Transverse colon (tissue), 4 donors: ENCODE measurements at places on chromosomes 7 and 10.

DNA sequence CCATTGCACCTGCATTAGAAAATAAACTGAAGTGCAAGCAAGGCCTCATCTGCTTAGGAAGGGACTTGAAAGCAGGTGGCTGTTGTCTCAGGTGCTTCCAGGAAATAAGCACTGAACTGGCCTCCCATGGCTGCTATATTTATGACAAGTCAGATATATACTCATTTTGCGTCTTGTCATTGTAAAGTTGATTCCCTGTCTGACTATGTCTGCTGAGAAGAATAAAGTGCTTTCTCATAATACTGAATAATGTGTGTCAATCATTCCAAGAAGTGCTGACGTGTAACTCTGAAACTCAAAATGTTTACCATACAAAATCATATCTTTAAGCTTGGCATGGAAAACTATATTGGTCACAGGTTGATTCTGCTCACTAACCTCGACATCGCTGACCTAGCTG is 44.9 kb upstream of the SVOPL start:
- no peak overlapping the region for H3K27ac ChIP-seq
- H3K4me3 ChIP-seq: no peak overlapping the region
- no peaks in the 10 kb centered on the region for H3K4me1 ChIP-seq
- H3K27me3 ChIP-seq: no peaks in the 10 kb centered on the region
- H3K36me3 ChIP-seq: no peaks in the 10 kb centered on the region
- no peak for DNase-seq

- H3K36me3 ChIP-seq: no peaks in the 10 kb centered on the region
- no peaks in the 10 kb centered on the region for H3K27me3 ChIP-seq
- H3K27ac ChIP-seq: no peak overlapping the region
- DNase-seq: no peak
- H3K4me1 ChIP-seq: no peaks in the 10 kb centered on the region
- no peak overlapping the region for H3K4me3 ChIP-seq
These were observed 288.2 kb upstream of the SEMA3D start for GRCh38 chr7:85475071-85475470.

- H3K4me1 ChIP-seq: no peaks in the 10 kb centered on the region
- no peaks in the 10 kb centered on the region for H3K27me3 ChIP-seq
These were observed 175.6 kb downstream of the ELFN1 start for GRCh38 chr7:1845536-1846311.

- peaks cover 34% of the 10 kb centered on the region for H3K4me1 ChIP-seq
- H3K36me3 ChIP-seq: peaks cover 19% of the 10 kb centered on the region
- H3K27ac ChIP-seq: peak overlapping the region; percentile 90
- H3K4me3 ChIP-seq: peak overlapping the region; percentile 77
- peak; percentile 25 for DNase-seq
These were observed 565 bp downstream of the ATP5MK start for GRCh38 chr10:103395754-103396066.

- H3K4me1 ChIP-seq: no peaks in the 10 kb centered on the region
- DNase-seq: no peak
- H3K36me3 ChIP-seq: no peaks in the 10 kb centered on the region
- H3K27ac ChIP-seq: no peak overlapping the region
- no peaks in the 10 kb centered on the region for H3K27me3 ChIP-seq
These were observed 10.9 kb upstream of the CHRM2 start for GRCh38 chr7:136857573-136857972.
